Suppressor macrophage (primary cell): ENCODE measurements at places on chromosomes 12 and 14.
A peak's percentile ranks its signal among the peaks of the same experiment; 100 is the strongest.

DNA sequence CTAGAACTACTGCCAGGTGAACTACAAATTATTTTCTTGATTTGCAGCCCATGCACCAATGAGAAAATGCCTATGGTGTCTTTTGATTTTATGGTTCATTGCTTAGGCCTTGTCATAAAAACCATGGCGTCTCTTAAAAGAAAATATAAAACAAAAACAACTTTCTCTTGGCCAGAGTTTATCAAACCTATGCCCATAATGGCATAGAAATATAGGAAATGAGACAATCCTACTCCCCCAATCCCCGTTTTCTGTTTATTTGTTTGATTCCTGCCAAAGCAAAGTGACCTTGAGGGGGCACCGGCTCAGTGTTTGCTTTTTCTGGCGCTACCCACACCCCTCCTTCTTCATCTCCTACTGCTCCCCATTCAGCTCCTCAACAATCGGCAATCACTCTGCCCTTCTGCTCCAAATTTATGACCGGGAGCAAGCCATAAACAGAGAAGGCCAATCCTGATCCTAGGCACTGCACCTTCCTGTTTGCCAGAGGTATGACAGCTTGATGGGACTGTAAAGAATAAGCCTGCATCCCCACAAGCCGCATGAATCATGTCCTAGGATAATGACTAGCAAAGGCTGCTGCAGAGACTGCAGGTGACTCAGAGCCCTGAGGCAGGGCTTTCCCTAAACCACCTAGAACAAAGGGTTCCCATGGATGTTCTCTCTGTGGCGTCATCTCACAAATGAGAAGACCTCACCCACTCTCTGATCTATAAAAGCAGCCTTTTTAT, 874.9 kb downstream of the NRXN3 start:
- DNase-seq, result no peak

GRCh38 chr12:91897025-91897515, 248.6 kb downstream of the BTG1 start:
- no peak for DNase-seq

DNA sequence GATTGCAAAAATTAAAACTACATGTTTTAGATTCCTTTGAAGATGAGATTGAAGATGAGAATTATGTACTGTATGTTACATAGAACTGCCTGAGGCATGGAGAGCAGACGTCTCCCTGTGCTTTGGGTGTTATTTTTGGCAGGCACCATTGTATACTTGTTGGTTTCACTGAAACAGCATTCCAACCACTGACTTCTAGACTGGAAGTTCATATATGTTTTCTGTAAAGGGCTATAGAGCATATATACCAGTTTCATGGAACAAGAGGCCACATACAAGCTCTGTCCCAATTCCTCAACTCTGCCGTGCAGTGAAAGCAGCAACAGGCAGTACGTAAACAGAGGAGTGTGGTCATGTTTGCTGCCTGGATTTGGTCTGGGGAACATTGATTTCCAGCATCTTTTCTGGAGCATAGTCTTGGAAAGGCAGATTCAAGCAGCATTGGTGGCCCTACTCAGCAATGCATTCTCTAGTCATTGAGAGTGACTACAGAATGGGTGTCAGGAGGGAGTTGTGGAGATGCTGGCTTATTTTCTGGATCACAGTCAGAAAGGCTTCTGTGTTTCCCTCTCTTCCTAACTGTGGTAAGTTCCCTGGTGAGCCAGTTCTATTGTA, 57.6 kb upstream of the CNTN1 start:
- no peak for DNase-seq

DNA sequence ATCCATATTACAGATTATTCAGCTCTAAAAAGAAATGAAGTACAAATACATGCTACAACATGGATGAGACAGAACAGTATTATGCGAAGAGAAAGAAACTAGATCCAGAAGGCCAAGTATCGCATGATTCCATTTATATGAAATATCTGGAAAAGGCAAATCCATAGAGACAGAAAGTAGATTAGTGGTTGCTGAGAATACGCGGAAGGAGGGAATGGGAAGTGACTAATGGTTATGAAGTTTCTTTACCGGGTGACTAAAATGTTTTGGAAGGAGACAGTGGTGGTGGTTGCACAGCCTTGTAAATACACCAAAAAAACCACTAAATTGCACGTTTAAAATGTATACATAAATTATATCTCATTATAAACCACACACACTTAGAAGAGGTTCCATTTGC, 12.5 kb downstream of the PRDM4 start:
- DNase-seq, result no peak

DNA sequence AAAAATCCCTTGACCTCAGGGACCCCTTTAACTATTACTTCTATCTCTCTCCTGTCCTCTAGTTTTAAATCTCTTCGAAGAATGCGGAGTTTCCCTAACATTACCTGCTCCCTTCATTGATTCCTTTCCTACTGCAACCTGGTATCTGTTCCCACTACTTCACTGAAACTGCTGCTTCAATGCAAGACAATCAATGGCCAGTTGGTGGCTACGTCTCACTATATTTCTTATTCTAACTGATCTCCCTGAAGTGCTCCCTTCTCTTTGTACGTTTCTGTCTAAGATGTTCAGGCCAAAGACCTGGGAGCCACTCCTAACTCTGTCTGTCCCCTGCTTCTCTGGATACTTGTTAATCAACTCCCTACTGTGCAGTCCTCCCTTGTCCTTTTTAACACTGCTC, 10.3 kb upstream of the KCNA1 start:
- DNase-seq, result no peak

DNA sequence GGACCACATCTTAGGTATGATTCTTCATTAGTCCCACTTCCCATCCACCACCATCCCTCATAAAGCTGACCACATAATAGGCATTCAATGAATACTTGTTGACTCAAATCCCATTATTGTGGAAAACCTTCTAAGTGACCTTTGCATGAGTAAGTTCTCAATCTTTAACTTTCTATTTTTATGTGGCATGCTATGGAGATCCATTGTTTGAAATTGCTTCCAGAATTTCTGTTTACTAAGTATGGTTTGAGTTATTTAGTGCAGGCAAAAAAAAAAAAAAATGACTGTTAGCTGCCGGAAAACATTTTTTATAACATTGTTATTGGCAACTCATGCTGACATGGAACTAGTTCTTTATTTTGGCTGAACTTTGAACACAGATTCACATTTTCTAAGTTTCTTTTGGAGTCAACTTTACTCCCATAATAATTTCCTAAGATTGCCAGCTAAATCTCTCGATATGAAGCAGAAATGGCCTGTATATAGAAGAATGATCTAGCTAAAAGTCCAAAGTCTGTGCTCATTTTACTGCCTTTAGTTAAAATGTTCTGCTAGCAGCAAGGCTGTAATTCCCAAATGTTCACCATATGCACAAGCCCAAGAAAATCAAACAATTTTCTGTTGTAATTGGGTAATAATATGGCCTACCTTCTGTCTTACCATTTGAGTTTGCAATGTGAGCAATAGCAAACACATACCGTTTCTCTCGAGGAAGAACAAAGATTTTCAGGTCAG, 77.9 kb downstream of the PTGER2 start:
- DNase-seq, result no peak

- DNase-seq, result peak; percentile 60
These were observed 12.3 kb upstream of the DLK1 start for GRCh38 chr14:100714258-100714892.

- DNase-seq, result no peak
These were observed 660.8 kb downstream of the TMEM121 start for GRCh38 chr14:106187216-106187615.

- DNase-seq, result no peak
These were observed 729 bp upstream of the GAPDH start for GRCh38 chr12:6533653-6533922.

DNA sequence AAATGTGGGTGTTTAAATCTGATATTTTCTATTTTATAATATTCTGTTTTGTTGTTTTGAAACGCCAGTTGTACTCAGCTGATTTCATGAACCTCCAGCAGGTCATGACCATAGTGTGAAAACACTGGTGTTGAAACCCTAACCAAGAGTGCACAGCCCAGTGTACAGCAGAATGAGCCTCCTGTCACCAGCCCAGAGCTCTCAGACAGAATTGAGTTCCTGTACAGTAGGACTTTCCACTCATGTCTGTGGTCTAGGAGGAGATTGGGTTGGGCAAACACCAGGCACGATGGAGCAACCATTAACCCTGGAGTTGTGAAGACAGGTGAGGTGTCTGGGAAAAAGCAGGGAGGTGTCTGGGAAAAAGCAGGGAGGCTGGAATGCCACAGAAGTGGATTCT, 908.8 kb downstream of the VRK1 start:
- DNase-seq, result no peak

DNA sequence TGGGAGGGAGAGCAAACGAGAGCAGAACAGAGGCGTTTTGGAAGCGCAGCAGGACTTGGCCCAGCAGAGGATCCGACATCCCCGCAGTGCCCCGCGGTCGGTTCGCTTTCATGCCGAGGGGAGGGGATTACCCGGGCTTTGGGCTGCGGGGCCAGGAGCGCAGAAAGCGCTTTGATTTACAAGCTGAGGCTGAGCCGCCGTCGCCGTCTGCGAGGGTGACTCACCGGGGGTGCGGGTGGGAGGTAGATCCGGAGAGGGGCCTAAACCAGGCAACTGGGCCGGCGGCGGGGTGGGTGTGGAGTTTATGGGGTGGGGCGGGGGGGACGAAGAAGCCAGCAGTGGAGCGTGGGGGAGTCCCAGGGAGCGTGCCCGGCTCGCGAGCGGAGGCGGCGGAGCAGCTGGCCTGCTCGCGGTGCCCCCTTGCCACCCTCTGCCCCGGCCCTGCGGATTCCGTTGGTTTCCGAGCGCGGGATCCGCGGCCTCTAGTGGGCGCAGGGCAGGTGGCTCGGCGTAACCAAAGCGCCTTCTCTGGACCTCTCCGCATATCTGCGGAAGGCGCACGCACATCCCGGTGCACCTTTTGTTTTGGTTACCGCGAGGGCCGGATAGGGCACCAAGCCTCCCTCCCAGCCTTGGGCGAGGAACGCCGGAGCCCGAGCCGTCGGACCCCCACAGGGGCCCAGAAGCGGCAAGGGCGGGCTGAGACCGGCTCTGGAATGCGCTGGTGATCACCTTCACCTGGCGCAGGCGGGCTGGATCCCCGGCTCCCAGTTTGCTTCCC, 2.6 kb downstream of the SIX4 start:
- DNase-seq, result no peak

GRCh38 chr14:52153939-52154338, 85.1 kb upstream of the NID2 start:
- DNase-seq, result no peak

DNA sequence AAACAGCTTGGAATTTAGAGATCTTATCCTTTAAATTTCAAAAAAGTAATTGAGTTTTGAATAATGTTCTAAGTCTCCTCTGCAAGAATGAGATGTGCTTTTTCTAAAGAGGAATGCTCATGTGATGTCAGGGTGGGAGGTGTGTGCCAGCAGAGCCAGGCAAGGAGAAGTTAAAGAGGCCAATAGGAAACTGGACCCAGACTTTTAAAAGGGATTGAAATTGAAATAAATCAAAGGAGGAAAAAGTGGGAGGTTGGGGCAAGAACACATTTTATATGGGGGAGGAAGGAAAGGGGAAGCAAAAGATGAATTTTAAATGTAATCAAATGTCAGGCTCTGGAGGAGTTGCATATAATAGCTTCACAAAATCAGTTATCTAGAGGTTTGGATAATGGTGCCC, 126.1 kb downstream of the FIGNL2 start:
- peak; percentile 31 for DNase-seq

- no peak for DNase-seq
These were observed 1036.4 kb upstream of the FOXG1 start for GRCh38 chr14:27730204-27730603.

GRCh38 chr12:12056951-12057350, 13.8 kb upstream of the BCL2L14 start:
- DNase-seq, result no peak

DNA sequence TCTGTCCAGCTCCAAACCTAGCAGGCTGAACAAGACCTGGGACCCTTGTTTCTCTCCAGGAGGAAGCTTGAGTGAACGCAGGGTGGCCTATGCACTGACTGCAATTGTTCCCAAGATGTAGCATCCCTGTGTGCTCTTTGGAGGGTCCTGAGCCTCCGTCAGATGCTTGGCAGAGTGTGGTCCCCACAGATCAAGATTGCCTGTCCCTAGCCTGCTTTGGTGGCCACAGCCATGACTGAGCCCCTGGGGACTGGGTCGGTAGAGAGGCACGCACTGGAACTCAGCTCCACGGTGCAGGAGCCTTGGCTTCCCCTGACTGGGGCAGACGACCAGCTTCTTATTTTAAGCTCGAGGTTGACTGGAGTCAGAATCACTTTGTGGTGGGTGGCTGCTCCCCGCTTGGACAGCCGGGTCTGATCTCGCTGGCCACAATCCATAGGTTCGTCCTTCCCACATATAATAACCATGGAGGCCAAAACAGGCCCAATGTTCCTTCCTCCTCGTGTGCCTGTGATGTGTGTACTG, 97.8 kb downstream of the LGMN start:
- DNase-seq, result no peak

GRCh38 chr12:57836442-57837375, 9.8 kb downstream of the CTDSP2 start:
- peak; percentile 41 for DNase-seq

- DNase-seq, result no peak
These were observed 9.6 kb downstream of the ACADS start for GRCh38 chr12:120735181-120735580.
